Activated effector memory CD4-positive, alpha-beta T cell treated with Interleukin-2 at 50 U/mL for 16 hours (primary cell): ENCODE measurements at places on chromosomes 5 and 9.

DNA sequence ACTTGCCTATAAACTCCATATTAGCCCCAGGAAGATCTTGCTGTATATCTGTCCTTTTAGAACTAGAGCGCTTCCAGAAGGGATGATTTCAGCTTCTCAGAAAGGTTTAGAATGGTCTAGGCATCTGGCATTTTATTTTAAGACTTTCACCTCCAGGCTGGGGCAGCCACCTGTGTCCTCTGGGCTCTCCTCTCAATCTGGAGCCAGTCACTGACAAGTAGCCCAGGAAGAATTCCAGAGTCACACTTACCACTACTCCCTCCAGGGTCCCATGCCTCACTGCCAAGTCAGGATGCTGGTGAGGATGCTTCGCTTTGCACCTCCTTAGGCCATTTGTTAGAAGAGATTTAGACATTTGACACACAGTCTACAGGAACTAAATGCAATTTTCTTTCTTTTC is 20.8 kb downstream of the B4GALT1 start:
- no peak for DNase-seq

- DNase-seq = no peak
These were observed 316.9 kb downstream of the ADGRV1 start for GRCh38 chr5:90875456-90875855.

- no peak for DNase-seq
These were observed 96.5 kb downstream of the ARHGAP26 start for GRCh38 chr5:142866563-142867275.

DNA sequence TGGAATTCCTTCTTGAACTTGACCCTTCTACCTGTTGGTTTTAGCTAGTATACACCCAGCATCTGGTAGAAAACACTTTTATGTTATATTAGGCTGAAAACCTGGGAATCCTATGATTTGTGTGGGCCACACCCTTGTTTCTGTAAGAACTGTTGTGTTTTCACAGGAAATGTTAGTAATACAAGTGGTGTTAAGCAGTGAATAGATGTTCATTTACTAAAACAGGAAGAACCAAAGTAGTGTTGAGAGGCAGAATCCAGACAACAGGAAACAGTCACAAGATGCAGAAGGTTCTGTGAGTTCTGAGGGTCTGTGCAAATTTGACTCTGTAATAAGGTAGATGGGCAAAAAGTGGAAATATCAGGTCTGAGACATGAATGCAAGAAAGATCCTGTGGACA is 73.0 kb upstream of the RAI14 start:
- DNase-seq = no peak

DNA sequence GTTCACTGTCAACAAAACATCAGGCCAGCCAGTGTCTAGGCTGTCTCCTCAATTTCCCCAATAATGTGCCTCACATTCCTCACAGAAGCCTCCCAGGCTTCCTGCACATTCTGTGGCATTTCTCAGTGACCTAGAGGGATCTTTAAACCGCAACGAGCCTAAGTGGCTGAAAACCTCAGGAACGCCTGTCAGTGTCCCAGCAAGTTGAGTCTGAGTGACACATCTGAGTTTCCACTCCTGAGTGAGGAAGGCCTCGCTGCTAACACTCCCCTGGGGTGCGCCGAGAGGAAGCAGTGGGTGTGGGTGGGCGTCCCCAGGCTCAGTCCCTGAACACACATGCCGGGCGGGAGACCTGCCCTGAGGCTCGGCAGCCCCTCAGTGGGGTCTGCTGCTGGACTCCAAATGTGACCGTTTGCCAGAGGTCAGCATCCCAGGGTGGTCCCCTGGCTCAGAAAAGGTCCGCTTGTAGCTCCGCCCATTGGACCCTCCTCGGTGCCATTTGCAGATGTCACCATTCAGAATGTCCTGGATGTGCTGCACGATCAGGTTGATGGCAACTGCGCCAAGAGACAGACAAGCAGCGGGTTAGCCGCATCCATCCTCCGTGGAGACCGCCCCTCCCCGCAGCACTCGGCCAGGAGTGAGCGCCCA is 6.3 kb downstream of the UCK1 start:
- DNase-seq = no peak

DNA sequence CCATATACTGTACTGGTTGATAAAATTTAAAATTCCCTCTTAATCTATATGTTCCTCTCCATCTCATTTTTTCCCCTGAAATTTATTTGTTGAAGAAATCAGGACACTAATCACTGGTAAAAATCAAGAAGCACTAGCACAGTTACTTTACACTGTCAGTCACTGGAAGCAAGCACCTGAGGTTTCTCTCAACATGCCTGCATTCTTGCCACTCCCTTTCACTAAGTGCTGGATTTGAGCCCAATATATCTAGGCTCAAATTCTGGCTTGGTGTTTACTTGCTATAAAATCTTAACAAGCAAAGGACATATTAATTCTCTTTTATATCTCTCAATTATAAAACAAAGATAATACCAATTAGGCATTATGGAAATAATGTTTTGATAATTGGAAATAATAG is 58.6 kb downstream of the DIAPH1 start:
- DNase-seq = no peak

DNA sequence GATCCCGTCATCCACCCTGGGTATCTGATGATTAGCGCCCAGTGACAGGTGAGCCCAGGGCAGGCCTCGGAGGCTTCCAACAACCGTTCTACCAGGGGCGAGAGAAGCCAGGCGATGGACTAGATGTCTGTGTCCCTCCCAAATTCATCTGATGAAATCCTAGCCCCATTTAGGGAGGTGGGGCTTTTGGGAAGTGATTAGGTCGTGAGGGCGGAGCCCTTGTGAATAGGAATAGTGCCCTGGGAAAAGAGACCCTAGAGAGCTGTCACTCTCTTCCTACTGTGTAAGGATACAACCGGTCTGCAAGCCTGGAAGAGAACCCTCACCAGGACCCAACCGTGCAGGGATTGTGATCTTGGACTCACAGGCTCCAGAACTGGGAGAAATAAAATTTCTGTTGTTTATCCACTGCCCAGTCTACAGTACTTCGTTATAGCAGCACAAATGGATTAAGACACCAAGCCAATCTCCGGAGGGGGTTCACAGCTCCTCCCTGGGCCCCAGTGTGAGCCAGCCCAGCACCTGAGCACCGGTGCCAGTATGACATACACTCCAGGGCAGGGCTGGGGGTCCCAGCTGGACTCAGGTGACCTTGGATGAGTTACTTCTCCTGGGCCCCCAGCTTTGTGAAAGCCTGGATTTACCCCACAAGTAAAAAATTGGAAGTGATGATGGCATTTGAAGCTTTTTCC is 162.2 kb downstream of the DAB2IP start:
- no peak for DNase-seq

DNA sequence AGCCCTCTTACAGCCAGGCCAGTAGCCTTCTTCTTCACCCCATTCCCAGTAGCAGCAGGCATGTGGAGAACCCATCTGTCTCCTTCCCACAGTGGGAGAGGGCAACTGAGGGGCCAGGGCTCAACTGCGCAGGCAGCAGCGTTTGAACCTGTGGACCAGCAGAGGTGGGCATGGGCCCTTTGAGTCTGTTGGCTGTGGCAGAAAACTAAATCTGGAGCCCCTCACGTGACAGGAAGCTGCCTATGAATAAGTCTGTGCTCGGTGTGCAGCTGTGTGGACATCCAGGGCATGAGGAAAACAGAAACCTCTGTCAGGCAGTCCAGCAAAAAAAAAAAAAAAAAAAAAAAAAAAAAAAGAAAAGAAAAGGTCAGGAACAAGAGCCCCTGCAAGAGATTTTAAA is 189.2 kb upstream of the NR3C1 start:
- no peak for DNase-seq
